ENCODE measurements at places on chromosomes 5 and 9. TPM values are rescaled to one million over a fixed set of nuclear protein-coding genes. Genes with fewer than 3 reads are reported as not detected.

DNA sequence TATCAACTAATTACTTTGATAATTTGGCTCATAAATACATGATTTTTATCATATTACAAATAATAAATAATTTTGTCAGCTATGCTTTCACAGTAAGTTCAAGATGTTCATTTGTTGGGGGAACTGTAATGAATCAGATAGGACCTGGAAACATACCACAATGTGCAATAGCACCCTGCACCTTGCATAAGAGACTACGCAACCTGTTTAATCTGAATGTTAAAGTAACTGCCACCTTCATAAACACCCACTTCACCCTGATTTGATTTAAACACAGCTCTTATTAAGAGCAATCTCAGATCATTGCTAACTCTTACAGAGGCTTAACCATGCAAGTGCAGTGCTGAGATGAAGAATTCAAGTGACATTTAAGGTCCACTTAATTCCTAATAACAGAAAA, 69.1 kb upstream of the GABRA1 start:
- no peak for DNase-seq

DNA sequence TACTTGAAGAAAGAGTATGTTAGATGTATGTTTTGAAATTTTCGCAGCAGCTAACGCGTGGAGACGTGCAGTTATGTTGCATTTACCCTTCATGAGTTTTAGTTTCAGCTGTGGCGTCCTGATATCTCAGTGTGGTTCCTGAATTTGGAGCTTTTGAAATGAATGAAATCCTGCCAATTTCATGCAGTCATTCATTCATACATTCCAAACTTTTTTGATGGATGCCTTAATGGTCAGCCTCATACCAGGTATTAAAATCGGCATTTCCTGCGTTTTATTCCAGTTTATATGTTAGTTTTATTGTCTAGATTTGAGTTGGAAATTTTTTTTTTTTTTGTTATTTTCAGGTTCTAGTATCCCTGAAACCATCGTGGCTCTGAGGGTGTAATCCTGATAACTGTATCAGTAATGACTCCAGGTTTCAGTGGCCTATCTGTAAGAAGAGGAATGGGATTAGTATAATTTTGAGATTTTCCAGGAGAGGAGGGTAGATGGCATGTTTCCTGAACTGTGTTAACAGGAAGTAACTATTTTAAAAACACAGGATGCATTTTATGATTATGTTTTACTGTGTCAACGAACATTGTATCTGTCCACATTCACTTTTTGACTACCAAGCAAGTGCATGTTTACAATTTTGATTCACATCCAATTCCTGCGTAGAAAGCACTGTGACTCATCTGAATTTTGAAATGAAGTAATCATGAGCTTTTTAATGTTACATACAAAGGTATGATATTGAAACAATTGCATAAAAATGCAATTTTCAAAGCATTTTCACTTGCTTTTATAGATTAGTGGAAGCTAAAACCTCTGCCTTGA, 1.0 kb downstream of the FOCAD start:
- peak; percentile 36 for DNase-seq

DNA sequence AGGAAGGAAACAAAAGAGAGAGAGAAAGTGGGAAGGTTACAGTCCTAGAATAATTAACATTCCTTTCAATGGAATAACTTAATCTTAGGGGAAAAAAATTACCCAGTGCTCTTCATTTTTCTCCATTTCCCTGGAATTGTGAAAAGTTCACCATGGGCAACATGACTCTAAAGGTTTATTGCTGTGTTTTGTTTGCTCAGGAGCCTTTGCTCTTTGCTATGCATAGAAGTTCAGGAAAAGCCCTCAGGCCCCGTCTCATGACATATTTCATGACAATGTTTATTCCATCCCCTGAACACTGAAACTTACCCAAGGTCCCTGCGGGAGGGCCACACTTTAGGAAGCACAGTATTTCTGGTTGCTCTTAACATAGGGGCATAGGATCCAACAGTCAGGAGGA, 9.8 kb upstream of the CTSL start:
- no peak for DNase-seq

- no peak for DNase-seq
Observed at GRCh38 chr5:133059621-133060020, 7.8 kb downstream of the HSPA4 start.

DNA sequence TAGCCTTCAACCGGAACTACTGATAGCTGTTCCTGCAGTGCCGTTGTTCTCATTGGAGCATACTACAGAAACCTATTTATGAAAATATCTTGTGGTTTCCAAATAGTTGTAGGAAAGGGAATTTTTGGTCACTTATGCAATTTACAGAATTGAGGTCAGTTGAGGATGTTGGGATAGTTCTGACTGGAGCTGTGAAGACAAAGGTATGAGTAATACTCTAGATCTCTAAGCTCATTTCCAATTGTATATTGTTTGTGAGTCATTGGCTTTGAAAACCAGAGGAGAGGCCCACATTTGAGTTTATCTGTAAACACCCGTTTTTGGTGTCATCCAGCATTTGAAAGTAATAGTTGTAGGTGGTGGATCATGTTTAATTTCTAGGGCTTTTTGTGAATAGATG, 561.3 kb upstream of the WWC1 start:
- peak; percentile 97 for DNase-seq

DNA sequence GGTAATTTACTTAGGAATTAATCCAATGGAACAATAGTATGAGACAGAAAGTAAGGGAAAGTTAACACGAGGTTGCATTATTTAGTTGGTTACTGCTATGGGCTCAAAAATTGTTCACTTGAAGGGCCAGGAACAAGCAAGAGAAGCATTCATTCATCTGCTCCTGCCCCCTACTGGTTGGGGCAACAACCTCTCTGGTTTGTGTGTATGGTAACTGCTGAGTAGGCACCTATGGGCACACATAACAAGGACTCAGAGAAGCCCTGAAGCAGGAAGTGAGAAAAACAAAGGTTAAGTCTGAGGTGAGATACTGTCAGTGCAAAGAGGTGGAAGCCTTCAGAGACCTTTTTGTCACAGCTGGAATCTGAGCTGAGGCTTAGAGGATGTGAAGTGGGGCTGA, 34.4 kb upstream of the RANBP6 start:
- no peak for DNase-seq

DNA sequence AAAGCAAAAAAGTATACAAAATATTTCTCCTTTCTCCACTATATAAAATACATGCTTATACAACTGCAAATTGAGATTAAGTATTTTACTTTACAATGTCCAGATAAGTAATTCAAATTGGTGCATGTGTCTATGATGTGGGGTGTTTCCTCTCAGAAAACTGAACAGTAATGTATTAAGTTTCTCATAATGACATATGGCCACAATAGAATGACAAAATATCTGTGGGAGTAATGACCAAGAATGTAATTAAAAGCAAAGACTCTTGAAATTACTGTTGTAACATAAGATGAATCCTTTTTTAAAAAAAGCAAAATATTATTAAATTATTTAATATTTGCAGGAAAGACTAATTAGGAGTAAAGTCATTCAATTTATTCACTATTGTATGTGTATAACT, 155.1 kb downstream of the RFX3 start:
- DNase-seq = no peak

GRCh38 chr5:41509399-41510175, 814 bp downstream of the PLCXD3 start:
- no peak for DNase-seq

- no peak for DNase-seq
Observed at GRCh38 chr9:20473515-20474013, 148.7 kb downstream of the MLLT3 start.

DNA sequence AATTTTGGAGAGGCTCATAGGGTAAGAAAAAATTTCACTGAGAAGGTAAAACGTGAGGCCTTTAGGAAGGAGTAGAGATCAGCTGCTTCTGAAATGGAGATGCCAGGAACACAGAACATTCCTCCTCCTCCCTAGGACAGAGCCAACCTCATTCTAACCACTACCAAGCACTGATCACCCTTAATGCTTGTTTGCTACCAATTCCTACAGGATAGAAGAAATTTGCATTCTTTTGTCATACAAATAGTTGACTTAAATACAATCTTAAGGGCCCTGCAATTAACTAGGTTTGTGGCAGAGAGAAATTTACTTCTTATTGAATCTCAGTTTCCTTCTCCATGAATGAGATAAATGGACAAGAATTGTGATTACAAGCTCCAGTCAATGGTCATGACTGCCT, 780.2 kb upstream of the WWC1 start:
- no peak for DNase-seq

PCDHGB6 gene
- 0.10 TPM for total RNA-seq

SLC34A1 gene
- total RNA-seq = 0.10 TPM

ADAMTS19 gene
- 0.17 TPM for total RNA-seq

All from HT1080 (cell line).